ENCODE measurements at places on chromosomes 6 and 20. TPM values are rescaled to one million over a fixed set of nuclear protein-coding genes. Genes with fewer than 3 reads are reported as not detected.

Gene TREML1
- not detected for total RNA-seq

Gene B3GAT2
- not detected for total RNA-seq

Gene PACRG
- not detected for total RNA-seq

Gene CST4
- total RNA-seq: not detected
